ENCODE measurements at places on chromosomes 5 and 9. TPM values are rescaled to one million over a fixed set of nuclear protein-coding genes. Genes with fewer than 3 reads are reported as not detected.
A peak's percentile ranks its signal among the peaks of the same experiment; 100 is the strongest.

GRCh38 chr5:17734011-17734410 lies 99.8 kb downstream of the TAF11L14 start:
- no peaks in the 10 kb centered on the region for H3K4me1 ChIP-seq
- H3K36me3 ChIP-seq = no peaks in the 10 kb centered on the region
- no peak for DNase-seq
- no peak overlapping the region for H3K4me3 ChIP-seq
- H3K27ac ChIP-seq = no peak overlapping the region

ZNF366 gene
- total RNA-seq = 2.9 TPM

DNA sequence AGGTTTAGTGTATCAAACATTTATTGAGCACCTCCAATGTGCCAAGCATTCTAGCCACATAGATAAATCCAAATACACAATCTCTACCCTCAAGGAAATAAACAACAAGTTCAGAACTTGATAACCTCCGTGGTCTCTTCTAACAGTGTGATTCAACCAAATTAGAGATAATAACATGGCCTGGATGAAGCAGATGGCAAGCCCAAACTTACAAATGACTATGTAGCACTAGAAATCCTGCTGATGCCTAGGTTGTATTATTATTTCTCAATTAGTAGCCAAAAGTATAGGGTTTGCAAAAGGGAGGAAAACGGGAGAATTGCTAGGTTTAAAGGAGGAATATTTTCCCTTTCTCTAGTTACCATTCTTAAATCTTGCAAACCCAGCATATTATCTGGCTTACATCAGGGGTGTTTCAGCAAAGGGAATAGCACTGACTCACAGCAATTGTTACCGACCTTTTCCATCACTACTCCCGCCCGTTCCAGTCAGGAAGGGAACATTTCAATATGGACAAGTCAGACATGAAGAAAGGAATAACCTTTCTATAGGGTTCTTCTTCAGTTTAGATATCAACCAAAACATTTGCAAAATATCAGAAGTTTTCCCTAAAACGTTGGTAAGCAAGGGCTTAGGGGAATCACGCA lies 2.3 kb downstream of the DPYSL3 start:
- no peak for DNase-seq
- no peaks in the 10 kb centered on the region for H3K36me3 ChIP-seq

GRCh38 chr9:134405527-134405926 lies 79.3 kb downstream of the RXRA start:
- H3K27me3 ChIP-seq = no peaks in the 10 kb centered on the region
- H3K4me1 ChIP-seq = peaks cover 85% of the 10 kb centered on the region
- DNase-seq = no peak
- peaks cover 64% of the 10 kb centered on the region for H3K36me3 ChIP-seq

PLPPR1 gene
- total RNA-seq = 0.57 TPM

DNA sequence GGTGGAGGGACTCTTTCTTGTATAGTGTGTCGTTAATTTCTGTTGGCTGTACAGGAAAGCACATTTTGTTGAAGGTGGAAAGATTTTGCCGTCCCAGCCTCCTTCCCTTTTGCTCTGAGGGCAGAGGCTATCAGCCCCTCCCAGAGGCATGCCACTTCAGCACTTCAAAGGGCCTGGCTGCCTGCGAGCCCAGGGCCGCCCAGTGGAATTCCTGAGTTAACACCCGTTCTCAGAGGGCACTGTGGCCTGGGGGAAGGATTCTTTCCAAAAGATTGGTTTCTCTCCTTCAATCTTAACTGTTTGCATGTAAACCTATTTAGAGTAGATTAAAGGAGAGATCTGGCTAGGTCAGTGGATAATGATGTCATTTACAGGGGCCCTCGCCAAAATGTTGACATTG lies 238.6 kb downstream of the FANCC start:
- no peaks in the 10 kb centered on the region for H3K27me3 ChIP-seq
- no peak for DNase-seq
- H3K4me3 ChIP-seq = peak overlapping the region; percentile 1
- H3K27ac ChIP-seq = peak overlapping the region; percentile 87
- peaks cover 95% of the 10 kb centered on the region for H3K4me1 ChIP-seq

MCC gene
- 45.0 TPM for total RNA-seq

DNA sequence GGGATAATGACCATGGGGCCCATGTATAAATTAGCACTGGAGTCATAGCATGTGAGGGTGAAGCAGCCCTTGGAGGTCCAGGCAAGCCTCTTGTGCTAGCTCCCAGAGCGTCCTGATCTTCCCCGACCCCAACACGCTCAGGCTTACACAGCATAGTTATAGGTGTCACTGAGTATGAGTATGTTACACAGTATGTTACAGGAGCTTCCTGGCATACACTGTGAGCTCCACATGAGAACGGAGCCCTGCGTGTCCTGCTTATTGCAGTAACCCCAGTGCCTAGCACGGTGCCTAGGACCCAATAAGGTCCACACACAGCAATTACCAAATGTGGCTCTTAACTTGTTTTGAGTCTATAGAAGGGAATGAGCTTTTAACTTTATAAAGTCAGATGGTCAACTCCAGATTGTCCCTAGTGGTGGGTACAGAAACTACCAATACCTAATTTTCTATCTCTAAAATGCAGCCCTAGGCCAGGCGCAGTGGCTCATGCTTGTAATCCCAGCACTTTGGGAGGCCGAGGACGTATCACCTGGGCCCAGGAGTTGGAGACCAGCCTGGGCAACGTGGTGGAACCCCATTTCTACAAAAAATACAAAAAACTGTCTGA lies 64.1 kb downstream of the PLAC8L1 start:
- H3K27me3 ChIP-seq = no peaks in the 10 kb centered on the region
- peaks cover 40% of the 10 kb centered on the region for H3K4me1 ChIP-seq
- H3K27ac ChIP-seq = peak overlapping the region; percentile 74
- H3K36me3 ChIP-seq = no peaks in the 10 kb centered on the region
- DNase-seq = no peak

RAB3C gene
- total RNA-seq = 0.38 TPM

RMND5B gene
- total RNA-seq = 88.1 TPM

GRCh38 chr5:21823588-21823987 lies 1029.6 kb downstream of the CDH12 start:
- no peaks in the 10 kb centered on the region for H3K36me3 ChIP-seq
- H3K4me3 ChIP-seq = no peak overlapping the region
- DNase-seq = no peak
- no peak overlapping the region for H3K27ac ChIP-seq

- H3K27ac ChIP-seq = no peak overlapping the region
- H3K4me1 ChIP-seq = peaks cover 29% of the 10 kb centered on the region
- peak overlapping the region; percentile 57 for H3K4me3 ChIP-seq
- H3K27me3 ChIP-seq = peaks cover 17% of the 10 kb centered on the region
Observed at GRCh38 chr5:114362977-114363761, 1.3 kb downstream of the KCNN2 start.

Data from esophagus squamous epithelium (tissue), 5 donors.